Aorta (tissue), 5 donors: ENCODE measurements at places on chromosomes 4 and X. TPM values are rescaled to one million over a fixed set of nuclear protein-coding genes. Genes with fewer than 3 reads are reported as not detected.
A peak's percentile ranks its signal among the peaks of the same experiment; 100 is the strongest.

TMA16 gene
- total RNA-seq, result 27.3 TPM

NR3C2 gene
- total RNA-seq, result 22.9 TPM

DNA sequence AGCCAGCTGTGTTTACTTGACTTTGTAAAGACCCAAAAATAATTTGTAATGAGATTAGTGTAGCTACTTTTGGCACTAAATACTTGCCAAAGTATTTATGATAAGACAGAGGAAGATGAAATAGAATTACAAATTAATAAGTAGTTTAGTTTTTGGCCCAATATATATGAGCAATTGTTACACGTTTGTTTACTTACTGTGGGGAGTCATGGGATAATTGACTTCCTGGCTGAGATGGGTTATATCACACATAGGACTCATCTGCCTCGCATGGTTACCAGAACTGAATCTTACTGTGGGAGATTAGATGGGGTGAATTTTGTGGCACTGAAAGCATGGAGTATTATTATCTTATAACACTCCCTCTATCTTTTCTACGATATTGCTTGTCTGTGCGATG lies 66.6 kb downstream of the INTS12 start:
- no peaks in the 10 kb centered on the region for H3K36me3 ChIP-seq
- H3K27ac ChIP-seq, result no peak overlapping the region
- peaks cover 2% of the 10 kb centered on the region for H3K4me1 ChIP-seq
- H3K27me3 ChIP-seq, result no peaks in the 10 kb centered on the region

ACE2 gene
- 0.88 TPM for total RNA-seq

DNA sequence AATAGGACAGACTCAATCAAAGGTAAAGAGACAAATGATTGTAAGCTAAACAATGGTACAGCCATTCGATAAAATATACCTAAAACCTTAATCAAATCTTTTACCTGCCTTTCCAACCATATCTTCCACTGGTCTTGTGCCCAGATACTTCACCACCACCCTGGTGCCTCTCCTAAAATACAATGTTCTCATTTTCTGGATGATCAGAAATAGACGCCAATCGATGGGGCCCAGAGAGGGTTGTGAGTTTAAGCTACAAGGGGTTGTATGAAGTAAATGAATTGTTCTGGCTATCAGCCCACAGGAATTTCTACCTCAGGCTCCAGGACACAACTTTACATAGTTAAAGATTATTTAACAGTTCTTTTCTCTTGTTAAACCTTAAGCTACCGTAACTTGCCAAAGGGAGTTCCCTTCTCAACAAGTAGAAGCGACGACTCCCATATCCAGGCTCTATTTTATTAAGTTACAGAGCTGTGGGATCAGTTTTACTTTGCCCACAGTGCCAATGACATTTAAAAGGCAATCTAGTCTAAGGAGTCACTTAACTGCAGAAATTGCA lies 99.1 kb downstream of the CHRNA9 start:
- no peak for DNase-seq
- H3K4me3 ChIP-seq, result no peak overlapping the region
- no peaks in the 10 kb centered on the region for H3K36me3 ChIP-seq

DNA sequence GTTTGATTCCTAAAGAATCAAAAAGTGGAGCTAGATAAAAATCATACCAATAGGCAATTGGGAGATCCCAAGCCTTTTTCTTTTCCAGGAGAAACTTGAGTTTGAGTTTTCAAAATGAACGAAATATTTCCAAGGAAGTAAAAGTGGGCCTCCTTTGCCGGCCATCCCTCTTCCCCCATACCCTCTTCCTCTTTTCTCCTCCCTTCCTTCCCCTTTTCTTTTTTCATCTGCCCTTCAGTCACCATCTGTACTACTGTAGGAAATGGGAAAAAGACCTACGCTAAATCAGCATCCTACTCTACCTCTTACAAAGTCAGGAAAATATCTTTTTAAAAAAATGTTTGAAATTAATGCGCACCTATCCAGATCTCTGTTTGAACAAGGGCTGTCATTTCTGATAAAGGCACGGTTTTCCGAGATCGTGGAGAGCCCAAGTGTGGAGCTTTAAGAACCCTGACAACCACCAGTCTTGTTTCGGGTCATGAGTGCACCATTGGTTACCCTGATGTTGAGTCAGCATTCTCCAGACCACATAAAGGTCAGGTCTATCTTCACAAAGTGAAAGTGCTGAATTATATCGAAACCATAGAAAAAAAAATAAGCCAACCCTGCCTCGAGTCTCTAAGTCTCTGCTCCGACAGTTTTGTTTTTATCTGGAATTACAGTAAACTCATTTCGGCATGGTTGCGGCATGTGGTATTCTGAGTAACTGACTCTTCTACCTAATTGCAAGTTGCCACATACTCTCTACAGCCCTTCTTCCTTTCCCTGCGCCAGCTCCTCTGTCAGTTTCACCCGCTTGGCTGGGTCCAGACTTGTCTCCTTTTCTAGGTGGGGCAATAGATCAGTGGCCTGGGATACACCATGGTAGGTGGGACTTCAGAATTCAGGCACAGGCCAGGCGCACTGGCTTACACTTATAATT lies 140.2 kb upstream of the KLF3 start:
- H3K36me3 ChIP-seq, result no peaks in the 10 kb centered on the region
- no peak overlapping the region for H3K4me3 ChIP-seq
- H3K27ac ChIP-seq, result no peak overlapping the region

DNA sequence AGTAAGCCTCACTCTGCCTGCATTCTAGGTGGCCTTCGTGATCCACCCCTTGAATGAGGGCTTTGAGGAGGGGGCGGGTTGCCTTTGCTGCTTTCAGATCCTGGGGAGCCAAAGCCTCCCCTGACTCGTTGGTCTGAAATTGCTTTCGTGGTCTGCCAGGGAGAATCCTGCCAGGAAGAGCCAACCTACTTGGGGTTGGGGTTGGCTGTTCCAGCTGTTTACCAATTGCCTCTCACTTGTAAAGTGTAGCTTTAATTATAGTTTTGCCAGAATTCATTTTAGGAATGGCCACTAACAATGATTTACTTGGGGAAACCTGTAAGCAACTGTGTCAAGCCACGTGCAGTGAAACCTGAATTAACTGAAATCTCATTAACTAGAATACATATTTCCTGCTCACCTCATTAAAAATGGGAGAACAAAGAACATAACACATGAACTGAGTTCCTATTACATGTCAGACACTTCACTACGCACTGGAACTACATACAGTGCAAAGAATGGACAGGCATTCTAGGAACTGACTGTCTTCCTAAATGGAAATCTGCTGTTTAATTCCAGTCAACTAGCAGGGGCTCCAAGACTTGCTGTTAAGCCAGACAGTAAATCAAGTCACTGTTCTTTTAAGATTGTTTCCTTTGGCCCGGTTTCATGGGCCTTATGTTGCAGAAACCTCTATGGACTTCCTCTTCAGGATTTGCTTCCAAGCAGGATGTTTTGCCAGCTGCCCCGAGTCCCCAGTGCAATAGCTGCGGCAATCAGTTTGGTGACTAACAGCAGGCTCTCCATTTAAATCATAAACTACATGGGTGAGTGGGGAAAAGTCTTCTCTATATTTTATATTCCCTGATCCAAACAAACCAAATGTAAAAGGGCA lies 16.4 kb upstream of the NKRF start:
- H3K36me3 ChIP-seq, result no peaks in the 10 kb centered on the region
- H3K27ac ChIP-seq, result no peak overlapping the region
- H3K4me1 ChIP-seq, result no peaks in the 10 kb centered on the region
- H3K27me3 ChIP-seq, result no peaks in the 10 kb centered on the region

MTNR1A gene
- total RNA-seq, result not detected

FAM184B gene
- not detected for total RNA-seq

PDCL2 gene
- not detected for total RNA-seq

C4orf50 gene
- total RNA-seq, result 0.06 TPM

DNA sequence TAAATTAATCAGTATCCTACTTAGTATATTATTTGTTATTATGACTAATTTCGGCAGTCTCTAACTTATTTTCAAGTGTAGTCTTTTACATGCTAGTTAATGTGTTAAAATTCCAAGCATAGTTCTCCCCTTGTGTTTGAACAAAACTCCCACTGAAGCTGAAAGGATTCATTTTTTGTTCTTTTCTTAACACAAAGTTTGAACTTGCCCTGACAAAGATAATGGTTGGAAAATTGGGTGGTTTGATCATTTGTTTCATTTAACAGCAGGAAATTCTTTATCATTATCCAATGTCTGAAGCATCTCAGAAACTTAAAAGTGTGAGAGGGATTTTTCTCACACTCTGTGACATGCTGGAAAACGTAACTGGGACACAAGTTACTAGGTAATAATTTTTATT lies 36.0 kb downstream of the INTU start:
- no peaks in the 10 kb centered on the region for H3K27me3 ChIP-seq
- no peaks in the 10 kb centered on the region for H3K4me1 ChIP-seq
- no peak overlapping the region for H3K4me3 ChIP-seq
- H3K36me3 ChIP-seq, result peaks cover 2% of the 10 kb centered on the region
- no peak overlapping the region for H3K27ac ChIP-seq
- DNase-seq, result no peak

DNA sequence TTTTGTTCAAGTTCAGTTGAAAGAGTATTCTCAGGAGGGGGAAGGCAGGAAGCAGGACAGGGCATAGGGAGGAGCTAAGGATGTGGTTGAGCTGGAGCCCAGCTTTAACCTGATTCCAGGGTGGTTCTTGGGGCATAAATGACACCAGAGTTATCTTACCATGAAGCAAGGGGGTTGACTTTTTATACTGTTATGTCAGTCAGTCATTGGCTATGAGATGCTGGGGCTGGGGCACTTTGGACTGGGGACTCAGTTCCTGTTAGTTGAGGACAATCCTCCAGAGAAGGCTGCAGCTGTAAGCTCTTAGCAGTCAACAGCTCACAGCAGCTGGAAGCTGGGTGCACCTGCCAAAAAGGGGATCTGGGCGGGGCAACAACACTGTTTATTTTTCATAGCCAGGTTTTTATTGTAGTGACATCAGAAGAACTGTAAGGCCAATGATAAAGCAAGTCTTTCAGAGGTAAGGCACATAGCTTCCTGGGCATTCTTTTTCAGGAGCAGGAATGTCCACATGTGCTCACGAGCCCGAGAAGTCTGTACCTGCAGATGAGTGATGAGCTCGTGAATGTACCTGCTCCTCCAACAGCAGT lies 78.5 kb downstream of the MID1IP1 start:
- H3K4me3 ChIP-seq, result no peak overlapping the region
- H3K27ac ChIP-seq, result no peak overlapping the region
- DNase-seq, result no peak
- no peaks in the 10 kb centered on the region for H3K36me3 ChIP-seq
- H3K4me1 ChIP-seq, result no peaks in the 10 kb centered on the region
- H3K27me3 ChIP-seq, result no peaks in the 10 kb centered on the region

GBA3 gene
- total RNA-seq, result not detected

DNA sequence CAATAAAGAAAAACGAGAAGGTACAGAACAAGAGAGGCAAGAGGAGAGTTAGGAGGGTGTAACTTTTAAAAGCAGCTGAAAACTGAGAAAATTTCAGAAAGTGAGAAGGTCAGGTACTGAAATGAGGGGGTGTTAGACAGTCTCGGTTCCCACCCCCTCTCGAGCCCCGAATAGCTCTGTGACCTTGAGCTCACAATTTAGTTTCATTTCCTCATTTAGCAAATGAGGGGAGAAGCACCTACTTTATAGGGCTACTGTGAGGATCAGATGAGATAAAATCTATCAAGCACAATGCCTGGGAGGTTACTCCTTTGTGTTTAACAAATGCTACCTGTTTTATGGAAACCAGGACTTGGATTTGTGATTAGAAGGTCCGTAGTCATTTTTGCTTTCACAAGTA lies 4.9 kb downstream of the UGT8 start:
- DNase-seq, result no peak
- no peaks in the 10 kb centered on the region for H3K4me1 ChIP-seq
- H3K4me3 ChIP-seq, result no peak overlapping the region
- no peaks in the 10 kb centered on the region for H3K27me3 ChIP-seq
- no peaks in the 10 kb centered on the region for H3K36me3 ChIP-seq

CT45A5 gene
- total RNA-seq, result not detected

DNA sequence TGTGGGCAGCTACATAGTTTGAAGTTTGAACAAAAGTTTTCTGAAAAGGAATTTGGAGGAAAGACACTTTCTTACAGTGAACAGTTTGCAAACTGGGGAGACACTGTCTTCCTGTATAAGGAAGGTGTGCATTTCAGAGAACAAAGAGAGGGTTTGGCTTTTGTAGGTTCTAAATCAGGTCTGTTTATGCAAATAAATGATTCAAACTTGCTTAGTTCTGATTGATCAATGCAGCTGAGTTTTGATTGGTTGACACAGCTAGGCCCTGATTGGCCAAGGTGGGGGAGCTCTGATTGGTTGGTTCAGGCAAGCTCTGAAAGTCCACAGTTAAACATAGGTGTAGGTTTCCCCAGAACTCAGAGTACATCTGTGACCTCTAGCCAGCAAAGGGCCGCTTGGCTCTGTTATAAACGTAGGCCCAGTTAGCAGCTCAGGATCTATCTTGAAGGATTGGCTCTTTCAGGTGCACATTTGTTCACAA lies 63.0 kb upstream of the ENPP6 start:
- H3K36me3 ChIP-seq, result no peaks in the 10 kb centered on the region
- H3K27me3 ChIP-seq, result no peaks in the 10 kb centered on the region
- DNase-seq, result no peak

- H3K36me3 ChIP-seq, result no peaks in the 10 kb centered on the region
- DNase-seq, result no peak
- no peak overlapping the region for H3K27ac ChIP-seq
- no peaks in the 10 kb centered on the region for H3K27me3 ChIP-seq
- no peaks in the 10 kb centered on the region for H3K4me1 ChIP-seq
These were observed 2023.0 kb upstream of the AGA start for GRCh38 chr4:179465131-179465797.

- peak; percentile 24 for DNase-seq
- H3K4me3 ChIP-seq, result no peak overlapping the region
- no peaks in the 10 kb centered on the region for H3K27me3 ChIP-seq
- H3K36me3 ChIP-seq, result no peaks in the 10 kb centered on the region
- no peak overlapping the region for H3K27ac ChIP-seq
- no peaks in the 10 kb centered on the region for H3K4me1 ChIP-seq
These were observed 22.9 kb downstream of the ATP5ME start for GRCh38 chr4:650951-651883.

SOWAHD gene
- 1.3 TPM for total RNA-seq

FGF13 gene
- 18.3 TPM for total RNA-seq

DNA sequence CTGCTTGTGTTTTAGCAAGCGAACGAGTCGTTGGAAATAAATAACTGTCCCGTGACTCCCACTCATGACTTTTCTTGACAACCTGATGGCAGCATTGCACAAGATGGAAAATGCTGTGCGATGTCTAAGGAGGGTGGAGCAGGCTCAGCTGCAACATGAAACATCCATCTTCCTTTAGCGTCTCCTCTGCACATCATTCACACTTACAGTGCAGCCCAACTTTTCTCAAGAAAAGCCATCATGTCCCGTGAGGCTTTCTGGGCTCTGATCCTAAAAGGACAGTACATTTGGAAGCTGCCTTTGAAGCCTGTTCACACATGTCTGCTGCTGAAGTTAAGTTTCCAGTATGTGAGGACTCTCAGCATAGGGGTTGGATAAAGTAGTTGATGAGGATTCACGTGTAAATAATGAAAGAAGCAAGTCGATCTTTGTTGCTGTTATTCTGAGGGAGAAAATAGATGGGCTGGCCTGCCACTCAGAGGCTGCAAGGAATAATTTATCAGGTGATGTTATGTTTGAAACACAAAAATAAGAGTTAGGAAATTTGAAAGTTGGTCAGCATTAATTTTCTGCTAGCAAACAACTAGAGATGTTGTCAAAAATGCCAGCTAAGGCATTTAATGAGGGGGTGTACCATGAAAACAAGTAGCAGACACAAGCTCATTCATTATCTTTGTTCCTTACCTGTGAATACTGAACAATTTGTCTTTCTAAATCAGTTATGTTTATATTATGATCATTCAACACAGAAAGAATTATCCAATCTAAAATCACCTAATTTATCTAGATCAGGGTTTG lies 328.7 kb upstream of the ZFP42 start:
- H3K27me3 ChIP-seq, result no peaks in the 10 kb centered on the region
- no peak overlapping the region for H3K4me3 ChIP-seq
- H3K4me1 ChIP-seq, result peaks cover 2% of the 10 kb centered on the region

FREM3 gene
- 0.36 TPM for total RNA-seq
